ENCODE measurements at places on chromosomes 3 and 15.
A peak's percentile ranks its signal among the peaks of the same experiment; 100 is the strongest.

- DNase-seq, result no peak
Measured at GRCh38 chr3:34361921-34362320, 563.5 kb downstream of the PDCD6IP start.

DNA sequence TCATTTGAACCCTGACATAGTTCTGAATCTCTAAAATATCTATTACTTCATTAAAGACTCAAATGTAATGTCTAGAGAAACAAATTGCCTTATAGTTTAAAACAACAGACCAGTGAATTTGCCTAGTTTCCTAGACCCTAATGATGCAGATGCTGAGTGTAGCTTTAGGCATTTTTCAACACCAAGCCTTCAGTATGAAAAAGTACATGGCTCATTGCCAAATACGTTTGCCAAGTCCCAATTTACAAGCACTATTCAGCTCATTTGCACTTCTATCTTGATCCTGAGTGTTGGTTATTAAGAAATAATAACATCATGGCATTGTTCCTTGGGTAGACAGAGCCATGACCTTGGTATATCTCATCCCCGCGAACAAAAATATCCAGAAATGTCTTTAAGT is 46.8 kb downstream of the EOMES start:
- DNase-seq, result no peak

GRCh38 chr3:61826161-61826560 is 264.8 kb downstream of the PTPRG start:
- no peak for DNase-seq

DNA sequence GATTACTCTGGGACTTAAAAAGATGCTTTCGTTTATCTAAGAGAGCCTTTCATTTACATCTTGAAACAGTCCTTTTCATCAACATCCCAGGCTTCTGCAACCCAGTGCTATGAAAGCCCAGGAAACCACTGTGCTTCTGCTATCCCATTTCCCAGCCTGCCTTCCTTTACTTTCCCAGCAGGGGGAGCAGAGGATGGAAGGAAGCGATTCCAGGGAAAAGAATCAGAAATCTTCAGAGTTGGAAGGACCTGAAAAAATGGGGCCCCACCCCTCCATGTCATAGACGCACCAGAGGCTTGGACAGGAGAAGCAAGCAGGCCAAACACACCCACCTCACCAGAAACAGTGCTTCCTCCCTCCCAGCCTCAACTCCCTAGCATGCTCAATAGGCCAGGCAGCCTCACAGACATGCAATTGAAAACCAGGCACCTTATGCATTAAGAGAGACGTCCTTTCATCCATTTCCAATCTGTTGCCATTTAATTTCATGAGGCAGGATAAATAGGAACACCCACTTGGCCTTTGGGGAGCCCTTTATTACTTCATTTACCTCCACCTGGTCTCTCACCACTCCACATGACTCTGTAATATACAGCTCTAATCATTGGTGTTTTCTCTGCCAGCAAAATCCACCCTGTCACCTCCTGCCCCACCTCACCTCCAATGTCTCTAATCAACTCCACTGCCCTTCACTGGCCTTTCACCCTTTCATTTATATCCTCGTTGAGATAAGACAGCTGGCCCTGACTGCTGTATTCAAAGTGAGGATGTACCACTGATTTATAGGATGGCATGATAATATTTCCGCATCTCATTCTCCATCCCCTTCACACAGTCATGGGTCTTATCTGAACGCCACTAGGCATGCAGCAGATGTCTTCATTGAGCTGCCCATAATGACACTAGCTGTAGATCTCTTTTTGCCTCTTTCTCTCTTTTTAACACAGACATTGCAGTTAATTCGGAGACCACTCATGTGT is 583.9 kb downstream of the NTRK3 start:
- no peak for DNase-seq

DNA sequence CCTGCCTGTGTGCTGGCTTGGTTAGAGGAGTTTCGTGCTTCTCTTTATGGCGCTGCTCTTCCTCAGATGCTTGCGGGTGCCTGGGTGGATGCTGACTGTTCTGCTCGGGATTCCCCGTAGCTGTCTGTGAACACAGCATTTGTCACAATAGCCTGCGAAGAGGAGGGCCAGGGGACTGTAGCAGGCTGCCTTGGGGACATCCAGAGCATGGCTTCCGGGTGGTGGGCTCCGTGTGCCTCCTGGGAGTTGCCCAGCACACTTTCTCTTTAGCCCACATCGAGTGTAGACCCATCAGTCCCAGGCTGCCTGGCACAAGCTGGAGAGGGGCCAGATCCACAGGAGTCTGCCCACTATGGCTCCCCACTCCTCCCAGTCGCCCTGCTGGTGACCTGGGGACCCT is 22.4 kb downstream of the LRRK1 start:
- no peak for DNase-seq

GRCh38 chr3:130760922-130761321 is 14.3 kb upstream of the PIK3R4 start:
- no peak for DNase-seq

GRCh38 chr3:59692117-59692516 is 642.3 kb upstream of the CFAP20DC start:
- no peak for DNase-seq

DNA sequence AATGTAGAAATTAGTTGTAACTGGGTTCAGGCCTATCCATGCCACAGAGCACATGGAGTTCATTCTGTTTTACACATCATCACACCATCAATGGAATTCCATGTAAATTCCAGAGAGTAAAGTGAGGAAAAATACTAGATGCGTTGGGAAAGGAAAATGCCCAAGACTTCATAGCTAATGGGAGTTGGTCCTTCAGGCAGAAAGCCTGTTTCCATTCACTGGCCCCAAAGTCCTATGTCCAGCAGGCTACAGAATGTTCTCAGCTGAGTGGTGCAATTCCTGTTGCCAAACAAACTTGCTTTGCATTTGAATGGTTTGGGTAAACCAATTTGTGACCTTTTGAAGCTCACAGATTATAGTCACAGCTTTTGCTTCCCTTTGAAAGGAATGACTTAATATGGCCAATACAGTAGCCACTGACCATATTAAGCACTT is 164.6 kb upstream of the PFN2 start:
- no peak for DNase-seq

- DNase-seq, result peak; percentile 60
Measured at GRCh38 chr3:69085168-69085832, 563 bp downstream of the ARL6IP5 start.

- DNase-seq, result no peak
Measured at GRCh38 chr3:131401978-131402377, 20.4 kb downstream of the NUDT16 start.

- no peak for DNase-seq
Measured at GRCh38 chr3:130256821-130257340, 88.6 kb upstream of the COL6A5 start.

DNA sequence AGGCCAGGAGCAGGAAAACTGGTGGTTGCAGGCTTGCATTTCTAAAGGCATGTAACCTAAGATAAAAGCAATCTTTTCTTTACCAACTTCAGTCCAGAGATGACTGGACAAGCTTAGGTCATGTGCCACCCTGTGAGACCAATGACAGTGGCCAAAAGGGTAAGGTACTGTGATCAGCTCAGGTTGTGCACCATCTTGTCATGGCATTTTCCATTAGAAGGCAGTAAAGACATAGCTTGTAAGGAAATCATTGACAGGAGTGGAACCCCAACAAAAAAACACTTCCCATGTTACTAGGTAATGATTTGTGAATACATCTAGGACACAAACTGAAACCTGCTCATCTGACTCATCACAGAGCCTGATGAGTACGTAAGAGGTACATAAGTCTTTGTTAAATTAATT is 35.2 kb downstream of the SSR3 start:
- no peak for DNase-seq

DNA sequence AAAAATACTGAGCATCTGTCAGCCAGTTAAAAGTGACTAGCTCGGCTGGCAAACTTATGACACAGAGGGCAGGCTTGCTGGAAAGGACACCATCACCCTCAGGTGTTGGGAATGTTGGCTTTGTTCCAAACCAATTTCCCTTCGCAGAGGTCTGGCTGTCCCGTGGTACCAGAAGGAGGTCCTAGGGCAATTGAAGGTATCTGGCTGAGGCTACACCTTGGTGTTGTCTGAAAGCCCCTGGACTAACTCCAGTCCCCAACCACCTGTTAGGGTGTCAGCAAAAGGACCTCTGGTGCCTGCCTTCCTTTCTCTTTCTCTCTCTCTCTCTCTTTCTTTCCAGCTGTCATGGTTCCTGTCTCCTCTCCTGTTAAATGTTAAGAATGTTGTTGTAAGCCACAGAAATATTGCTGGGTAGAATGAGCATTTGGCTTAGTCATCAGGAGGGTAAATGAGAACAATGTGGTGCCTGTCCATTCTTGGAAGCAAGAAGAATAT is 12.5 kb downstream of the PRR20G start:
- DNase-seq, result no peak

- DNase-seq, result no peak
Measured at GRCh38 chr3:174417573-174417972, 441.6 kb upstream of the NAALADL2 start.

DNA sequence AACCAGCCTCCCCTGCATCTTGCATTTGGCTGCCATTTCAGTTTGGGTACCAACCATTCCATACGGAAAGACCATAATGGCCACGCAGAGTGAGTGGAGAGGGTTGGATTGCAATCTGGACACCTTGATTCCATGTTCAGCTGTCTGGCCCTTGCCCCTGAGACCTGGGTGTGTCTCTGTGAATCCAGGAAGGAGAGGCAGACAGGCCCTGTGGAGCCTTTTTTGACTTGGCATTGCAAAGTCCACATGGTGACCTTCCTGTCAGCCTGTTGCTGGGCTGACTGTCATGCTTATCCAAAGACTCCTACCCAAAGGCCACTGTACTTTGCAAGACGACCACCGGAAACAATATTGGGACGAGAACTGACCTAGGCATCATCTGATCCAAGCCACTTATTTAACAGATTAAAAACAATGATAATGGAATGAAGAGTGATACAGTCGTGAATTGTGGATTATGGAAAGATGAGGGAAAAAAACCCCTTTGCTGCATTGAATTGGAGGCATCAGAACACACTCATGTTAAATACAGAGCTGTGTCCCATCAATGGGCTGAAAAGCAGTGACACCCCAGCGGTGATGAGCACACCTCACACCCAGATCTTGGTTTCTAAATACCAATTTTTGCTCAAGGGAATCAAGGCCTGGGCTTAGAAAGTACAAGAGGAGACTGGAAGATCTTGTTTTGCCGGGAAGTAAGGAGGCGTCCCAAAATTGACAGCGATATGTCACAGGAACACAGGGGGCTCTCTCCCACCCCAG is 86.0 kb downstream of the LRRK1 start:
- DNase-seq, result no peak

GRCh38 chr15:70794596-70795310 is 31.4 kb upstream of the UACA start:
- no peak for DNase-seq

- DNase-seq, result no peak
Measured at GRCh38 chr15:52294881-52295420, 653 bp downstream of the MYO5C start.

- DNase-seq, result peak; percentile 61
Measured at GRCh38 chr15:92899948-92900730, at the start of gene CHD2. Gene CHD2, plus strand, starts transcription at chr15:92900324. Its CDS starts 914 bp downstream, at chr15:92901238.

- DNase-seq, result no peak
Measured at GRCh38 chr3:49813497-49814174, at the start of gene UBA7. Gene UBA7, minus strand, starts transcription at chr3:49813953. Its CDS starts 166 bp downstream, at chr3:49813787.

GRCh38 chr15:31556494-31557150 is 230.0 kb downstream of the KLF13 start:
- no peak for DNase-seq

DNA sequence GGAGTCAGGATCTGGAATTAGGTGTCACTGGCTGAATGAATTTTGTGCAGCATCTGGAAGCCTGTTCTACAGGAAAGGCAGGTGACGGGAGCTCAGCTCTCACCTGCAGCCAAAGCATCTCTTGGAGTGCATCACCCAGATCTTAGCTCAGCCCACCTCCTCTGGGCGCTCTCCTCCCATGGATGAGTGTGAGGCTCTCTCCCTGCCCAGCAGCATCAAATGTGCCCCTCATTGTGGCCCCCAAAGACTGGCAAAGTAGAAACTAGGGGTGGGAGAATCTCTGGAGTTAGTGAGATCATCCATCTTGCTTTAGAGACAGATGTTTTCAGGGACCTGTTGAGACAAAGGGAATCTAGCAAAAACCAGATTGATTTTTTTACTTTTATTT is 68.7 kb downstream of the SENP2 start:
- DNase-seq, result no peak

DNA sequence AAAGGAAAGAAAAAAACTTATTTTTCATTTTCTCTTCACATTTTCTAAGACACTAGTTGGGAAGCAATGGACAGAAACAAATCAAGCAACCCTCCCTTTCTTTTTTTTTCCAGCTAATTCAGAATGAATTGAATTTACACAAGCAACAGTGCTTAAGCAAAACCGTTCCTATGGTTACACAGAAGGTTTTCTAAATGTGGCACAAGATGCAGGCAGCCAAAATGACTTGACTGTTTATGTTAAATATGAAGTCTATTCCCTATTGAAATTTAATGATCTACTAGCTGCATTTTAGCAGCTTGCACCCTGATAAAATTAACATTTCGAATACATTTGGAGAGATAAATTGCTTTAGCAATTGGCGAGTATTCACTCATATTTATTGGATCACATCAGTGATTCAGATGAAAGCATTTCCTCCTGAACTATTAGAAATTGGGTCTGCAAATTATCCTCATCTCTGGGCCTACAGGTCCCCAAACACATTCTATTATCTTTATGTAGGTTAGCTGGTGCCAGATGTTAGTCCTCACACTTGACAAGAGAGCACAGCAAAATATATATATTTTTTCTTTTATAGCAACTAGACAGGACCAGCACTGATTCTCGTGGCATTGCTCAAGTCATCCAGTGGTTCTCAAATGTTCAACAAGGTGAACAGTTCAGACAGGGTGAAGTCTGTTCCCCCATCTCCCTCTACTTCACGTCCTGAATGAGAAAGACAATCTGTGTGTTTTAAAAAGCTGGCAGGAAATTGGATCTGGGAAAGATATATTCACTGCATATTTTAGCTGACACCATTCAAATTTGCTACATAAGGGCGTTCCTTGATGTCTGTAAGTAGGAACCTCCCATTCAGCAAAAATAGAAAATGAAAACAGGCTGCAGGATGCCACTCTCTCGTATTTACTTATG is 463.6 kb upstream of the KCNMB2 start:
- no peak for DNase-seq

DNA sequence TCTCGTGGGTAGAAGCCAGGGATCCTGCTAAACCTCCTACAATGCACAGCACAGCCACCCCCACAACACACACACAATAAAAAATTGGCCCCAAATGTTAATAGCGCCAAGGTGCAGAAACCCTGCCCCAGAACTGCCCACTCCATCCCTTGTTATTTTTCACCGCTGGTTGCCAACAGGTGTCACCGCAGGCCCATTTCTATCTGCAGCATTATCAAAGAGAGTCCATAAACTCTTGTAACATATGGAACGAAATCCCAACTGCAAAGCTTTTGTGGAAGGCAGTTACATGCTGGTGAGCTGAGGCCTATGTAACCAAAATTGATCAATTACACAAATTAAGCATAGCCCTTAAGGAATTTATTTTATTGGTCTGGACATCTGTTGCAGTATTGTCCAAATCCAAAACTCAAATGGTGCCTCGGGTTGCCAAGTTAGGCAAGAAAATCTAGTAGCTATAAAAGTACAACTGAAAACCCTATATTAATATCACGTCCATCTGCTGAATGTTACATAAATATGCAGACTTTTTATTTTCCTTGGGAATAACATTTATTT is 66.2 kb downstream of the SAMMSON start:
- DNase-seq, result no peak

- no peak for DNase-seq
Measured at GRCh38 chr3:185353823-185354614, 8.9 kb upstream of the MAP3K13 start.
